ENCODE measurements at places on chromosomes 7 and 10.

DNA sequence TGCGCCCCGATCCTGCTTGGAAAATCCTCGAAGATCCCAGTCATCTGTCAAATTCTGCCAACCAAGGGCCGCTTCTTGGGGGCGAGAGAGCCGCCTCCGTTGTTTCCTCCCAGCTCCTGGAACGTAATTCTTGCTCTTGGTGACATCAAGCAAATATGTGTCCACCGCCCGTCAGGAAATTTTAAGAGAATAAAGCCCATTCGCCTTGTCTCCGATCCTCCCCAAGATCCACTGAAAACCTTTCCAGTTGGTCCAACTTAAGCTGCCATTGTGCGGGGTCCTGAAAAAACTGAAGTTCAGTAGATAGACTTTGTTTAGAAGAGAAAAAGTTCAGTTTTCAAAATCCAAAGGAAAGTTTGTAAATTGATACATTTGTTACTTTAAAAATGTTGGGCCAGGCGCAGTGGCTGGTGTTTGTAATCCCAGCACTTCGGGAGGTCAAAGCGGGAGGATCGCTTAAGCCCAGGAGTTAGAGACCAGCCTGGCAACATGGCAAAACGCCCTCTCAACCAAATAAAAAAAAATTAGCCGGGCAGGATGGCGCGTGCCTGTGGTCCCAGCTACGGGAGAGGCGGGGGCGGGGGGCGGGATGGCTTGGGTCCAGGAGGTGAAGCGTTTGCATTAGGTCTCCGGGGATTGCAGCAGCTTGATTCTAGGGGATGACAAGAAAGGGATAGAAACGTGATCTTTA is 1.0 kb upstream of the ZNF800 start:
- DNase-seq = no peak

DNA sequence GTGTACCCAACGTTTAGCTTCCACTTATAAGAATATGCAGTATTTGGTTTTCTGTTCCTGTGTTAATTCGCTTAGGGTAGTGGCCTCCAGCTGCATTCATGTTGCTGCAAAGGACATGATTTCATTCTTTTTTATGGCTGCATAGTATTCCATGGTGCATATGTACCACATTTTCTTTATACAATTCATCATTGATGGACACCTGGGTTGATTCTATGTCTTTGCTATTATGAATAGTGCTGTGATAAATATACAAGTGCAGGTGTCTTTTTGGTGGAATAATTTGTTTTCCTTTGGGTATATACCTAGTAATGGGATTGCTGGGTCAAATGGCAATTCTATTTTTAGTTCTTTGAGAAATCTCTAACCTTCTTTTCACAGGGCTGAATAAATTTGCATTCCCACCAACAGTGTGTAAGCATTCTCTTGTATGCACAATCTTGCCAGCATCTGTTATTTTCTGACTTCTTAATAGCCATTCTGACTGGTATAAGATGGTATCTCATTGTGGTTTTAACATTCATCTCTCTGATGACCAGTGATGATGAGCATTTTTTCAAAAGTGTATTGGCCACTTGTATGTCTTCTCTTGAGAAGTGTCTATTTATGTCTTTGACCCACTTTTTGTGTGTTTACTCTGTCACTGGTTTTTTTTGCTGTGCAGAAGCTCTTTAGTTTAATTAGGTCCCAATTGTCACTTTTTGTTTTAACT is 72.5 kb upstream of the CC2D2B start:
- no peak for DNase-seq

- no peak for DNase-seq
These were observed 9.2 kb upstream of the CPA1 start for GRCh38 chr7:130371046-130371445.

GRCh38 chr7:14322724-14323123 is 333.3 kb upstream of the ETV1 start:
- DNase-seq = no peak

- no peak for DNase-seq
These were observed 245.1 kb downstream of the RAB11FIP2 start for GRCh38 chr10:117801691-117802090.

- DNase-seq = no peak
These were observed 30.2 kb downstream of the CHN2 start for GRCh38 chr7:29224726-29225125.

DNA sequence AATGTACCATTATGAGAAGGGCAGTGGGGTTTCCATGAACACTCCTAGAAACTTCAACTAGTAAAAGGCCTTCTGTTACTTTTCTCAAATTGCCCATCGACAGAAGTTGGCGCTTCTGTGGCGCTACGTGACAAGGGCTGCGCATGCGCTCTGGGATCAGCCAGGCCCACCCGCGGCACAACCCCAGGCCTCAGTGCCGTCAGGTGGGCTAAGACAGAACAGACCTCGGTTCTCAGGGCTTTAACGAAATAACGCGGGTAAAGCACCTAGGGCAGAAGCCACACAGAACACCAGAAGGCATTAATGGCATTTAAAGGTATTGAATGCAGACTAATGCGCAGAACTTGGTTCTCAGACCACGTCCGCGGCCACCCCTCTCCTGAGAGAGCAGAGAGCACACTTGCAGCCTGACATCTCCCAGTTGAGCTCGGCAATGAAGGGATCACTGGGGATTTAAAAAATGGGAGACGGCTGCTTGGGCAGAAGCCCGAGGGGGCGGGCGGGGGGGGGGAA is 67.6 kb upstream of the CTNNA3 start:
- DNase-seq = peak; percentile 76

DNA sequence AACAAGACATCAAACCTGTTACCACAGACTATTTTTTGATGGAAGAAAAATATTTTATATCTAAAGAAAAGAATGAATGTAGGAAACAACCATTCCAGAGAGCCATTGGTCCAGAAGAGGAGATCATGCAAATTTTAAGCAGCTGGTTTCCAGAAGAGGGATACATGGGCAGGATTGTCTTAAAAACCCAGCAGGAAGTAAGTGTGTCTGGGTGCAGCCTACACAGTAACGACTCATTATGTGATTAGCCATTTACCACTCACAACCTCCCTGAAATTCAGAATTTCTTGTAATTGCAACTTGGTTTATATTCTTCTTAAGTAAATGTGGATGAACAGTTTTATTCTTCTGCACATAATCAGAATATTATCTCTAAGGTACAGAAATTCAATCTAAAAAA is 46.2 kb downstream of the NOC3L start:
- no peak for DNase-seq

DNA sequence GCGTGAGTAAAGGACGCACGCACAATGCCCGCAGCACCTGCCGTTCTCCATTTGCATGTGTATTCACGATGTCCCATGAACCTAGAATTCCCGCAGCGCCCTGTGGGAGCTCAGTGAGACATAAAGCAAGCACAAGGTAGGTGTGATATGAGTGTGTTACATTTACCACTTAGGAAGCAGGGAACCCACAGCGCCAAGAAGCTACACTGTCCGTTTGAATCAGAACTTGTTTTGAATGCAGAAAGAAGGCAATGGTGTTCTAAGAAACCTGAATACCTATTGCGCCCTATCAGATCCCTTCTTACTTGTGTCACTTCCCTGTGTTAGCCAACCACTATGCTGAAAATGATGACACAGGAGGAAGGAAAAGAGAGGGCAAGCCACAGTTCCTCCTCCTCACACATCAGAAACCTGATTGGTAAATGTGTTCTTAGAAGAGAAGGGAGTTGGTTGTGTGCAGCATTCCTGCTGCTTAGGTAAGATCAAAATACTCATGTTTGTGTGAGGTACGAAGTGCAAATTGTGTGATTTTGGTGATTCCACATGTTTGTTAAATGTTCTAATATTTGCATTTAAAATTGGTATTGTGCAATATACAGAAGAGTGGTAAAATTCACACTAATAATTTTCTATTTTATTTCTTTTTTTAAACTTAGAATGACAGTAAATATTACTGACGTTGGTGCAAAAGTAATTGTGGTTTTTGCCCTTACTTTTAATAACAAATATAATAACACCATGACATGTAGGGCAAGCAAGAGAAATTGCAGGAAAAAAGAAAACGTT is 185.4 kb downstream of the SEC23IP start:
- no peak for DNase-seq

- no peak for DNase-seq
These were observed 560.2 kb downstream of the CALN1 start for GRCh38 chr7:71851776-71852498.

DNA sequence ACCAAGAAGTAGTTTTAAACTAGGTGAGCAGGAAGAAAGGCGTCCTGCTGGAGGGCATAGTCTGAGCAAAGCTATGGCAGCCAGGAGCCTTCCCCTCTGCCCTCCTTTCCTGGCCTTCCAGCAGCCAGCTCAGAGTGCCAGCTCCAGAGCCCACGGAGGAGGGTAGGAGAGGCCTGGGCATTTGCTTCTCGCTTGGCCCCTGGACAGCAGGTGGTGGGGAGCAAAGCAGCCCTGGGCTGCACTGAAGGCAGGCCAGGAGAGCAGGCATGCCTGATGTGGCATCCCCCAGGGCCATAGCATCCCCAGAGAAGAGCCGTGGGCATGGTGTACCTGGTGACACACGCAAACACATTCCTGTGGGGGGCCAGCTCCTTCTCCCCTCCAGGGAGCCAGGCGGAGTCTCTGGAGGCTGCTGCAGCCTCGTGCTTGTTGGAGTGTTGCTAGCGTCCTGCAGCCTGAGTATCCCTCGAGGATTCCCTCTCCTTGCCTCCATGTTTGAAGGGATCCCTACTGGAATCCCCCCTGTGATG is 43.9 kb downstream of the CDH23 start:
- no peak for DNase-seq

DNA sequence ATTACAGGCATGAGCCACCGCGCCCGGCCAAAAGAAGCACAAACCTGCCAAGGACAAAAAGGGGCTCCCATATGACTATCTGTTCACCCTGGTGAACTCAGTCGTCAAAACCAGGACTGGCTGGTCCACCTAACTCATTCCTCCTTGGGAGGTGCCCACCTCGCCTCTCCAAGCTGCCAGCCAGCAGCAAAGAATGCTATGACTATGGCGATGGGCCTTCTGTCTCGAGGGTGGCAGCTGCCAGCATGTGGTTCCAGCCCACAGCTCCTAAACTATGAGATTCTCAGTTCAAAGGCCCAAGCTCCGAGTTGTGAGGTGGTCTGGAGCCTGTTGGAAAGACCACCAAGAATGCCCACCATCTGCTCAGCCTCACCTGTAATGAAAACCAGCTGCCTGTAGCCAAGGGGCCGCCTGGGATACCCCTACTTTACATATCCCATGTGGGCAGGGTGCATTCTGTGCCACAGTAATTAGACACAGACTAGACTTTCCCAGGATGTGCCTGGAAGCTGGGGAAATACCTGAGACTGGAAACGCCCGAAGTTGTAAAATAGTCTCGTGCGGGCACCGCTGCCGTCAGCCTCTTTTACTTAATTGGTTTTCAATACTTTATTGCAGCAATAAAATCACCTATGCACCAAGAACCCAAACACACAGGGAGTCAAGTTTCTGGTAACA is 71.1 kb downstream of the ZRANB1 start:
- DNase-seq = no peak

DNA sequence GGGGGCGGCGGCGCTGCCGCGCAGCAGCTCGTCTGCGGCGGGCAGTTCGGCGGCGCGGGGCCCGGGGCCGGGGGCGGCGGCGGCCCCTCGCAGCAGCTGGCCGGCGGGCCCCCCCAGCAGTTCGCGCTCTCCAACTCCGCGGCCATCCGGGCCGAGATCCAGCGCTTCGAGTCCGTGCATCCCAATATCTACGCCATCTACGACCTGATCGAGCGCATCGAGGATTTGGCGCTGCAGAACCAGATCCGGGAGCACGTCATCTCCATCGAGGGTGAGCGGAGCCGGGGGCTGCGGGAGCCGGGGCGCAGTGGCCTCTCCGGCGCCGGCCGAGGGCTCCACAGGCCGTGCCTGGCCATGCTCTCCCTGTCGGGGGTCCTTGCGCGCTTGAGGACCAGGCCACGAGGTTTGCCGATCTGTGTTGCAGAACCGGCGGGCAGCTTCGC is 548 bp downstream of the AGAP3 start:
- DNase-seq = peak; percentile 47

GRCh38 chr10:97444212-97444611 is 1.6 kb downstream of the EXOSC1 start:
- DNase-seq = no peak

DNA sequence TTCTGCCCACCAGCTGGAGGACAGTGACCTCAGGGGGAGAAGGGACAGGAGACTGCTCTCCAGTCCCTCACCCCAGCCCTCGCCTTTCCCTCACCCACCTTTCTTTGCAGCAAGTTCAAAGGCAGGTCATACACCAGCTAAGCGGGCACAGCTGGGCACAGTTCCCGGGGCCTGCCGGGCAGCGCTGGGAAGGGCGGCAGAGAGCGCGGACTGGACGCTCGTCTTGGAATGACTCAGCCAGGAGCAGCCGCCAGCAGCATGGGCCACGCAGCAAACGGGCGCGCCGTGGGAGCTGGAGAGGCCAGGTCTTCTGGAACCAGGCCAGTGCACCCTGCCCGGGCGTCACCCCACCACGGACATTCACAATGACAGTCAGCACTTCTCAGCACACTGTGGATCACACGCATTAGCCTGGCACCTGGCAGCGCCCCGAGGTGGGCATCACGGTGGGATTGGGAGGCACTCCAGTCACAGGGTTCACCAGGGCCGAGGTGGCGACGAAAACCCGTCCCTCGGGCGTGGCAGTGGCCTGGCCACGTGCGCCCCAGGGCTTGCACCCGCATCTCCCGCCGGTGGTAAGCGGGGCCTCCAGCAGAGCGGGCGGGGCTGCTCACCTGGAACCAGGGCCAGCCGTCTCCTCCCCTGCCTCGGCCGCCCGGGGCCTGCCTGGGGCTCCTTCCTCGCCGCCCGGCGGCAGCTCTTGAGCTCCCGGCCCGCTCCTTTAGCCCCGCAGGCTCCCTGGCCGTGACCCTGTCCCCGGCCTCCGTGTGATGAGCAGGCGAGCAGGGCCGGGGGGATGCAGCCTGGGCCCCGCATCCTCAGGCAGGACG is 29.0 kb upstream of the WDFY4 start:
- no peak for DNase-seq

- no peak for DNase-seq
These were observed 186.7 kb upstream of the ANK3 start for GRCh38 chr10:60576130-60577069.

All from activated CD4-positive, alpha-beta T cell treated with anti-CD3 and anti-CD28 coated beads, Interleukin-2, amount 50 U/mL, for 48 hours (primary cell).